ENCODE measurements at places on chromosomes 1 and 21.

- DNase-seq = no peak
These were observed 13.7 kb downstream of the KLHDC8A start for GRCh38 chr1:205342986-205343385.

DNA sequence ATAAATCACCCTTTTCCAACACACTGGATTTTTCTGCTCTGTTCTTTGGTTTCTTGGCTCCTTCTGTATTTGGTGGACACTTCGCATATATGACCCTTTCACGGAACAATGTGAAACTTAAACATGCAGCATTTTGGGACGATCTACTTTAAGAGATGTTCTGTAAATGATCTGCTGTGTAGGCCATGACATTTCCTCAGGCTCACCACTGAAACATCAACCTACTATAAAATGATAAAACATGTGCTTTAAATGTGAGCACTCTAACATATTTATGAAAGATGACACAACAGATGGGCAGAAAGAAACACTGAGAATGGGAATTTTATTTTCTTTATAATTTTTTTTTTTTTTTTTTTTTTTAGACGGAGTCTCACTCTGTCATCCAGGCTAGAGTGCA, 316.3 kb upstream of the GREM2 start:
- no peak for DNase-seq

- DNase-seq = no peak
These were observed 375.7 kb upstream of the B3GALT2 start for GRCh38 chr1:193562121-193562520.

- peak; percentile 41 for DNase-seq
These were observed 6.7 kb downstream of the UROD start for GRCh38 chr1:45018599-45019230.

- no peak for DNase-seq
These were observed 4.9 kb upstream of the EPS15 start for GRCh38 chr1:51523931-51524330.

DNA sequence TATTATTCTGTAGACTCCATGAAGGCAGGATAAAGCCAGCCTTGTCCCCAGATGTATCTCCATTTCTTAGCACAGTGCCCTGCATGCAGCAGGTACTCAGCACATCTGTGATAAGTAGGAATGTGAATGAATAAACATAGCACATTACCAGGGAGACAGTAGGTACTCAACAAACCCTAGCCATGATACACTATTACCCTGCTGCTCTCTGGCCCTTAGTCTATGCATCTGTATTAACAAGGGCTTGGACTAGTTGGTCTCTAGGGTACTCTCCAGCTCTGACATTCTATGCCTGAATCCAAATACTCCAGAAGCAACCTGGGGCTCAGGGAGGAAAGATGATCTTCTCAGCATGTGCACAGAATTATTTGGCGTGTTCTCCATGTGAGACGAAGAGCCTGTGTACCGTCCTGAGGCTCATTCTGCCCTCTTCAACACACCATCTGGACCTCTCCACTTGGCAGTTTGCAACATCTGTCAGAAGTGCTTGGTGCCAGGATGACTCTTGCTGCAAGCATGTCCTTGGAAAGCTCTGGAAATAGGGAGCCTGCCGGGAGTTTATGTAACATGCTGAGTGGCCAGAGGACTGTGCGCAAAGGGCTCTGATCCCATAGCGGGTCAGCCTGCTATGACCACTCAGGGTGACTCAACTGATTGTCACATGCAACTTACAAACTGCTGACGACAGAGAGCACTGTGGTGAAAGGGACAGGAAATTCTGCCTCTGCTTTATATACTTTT, 228.2 kb upstream of the USP24 start:
- DNase-seq = peak; percentile 69

- DNase-seq = no peak
These were observed 217.1 kb downstream of the KCNJ6 start for GRCh38 chr21:37699024-37699775.

DNA sequence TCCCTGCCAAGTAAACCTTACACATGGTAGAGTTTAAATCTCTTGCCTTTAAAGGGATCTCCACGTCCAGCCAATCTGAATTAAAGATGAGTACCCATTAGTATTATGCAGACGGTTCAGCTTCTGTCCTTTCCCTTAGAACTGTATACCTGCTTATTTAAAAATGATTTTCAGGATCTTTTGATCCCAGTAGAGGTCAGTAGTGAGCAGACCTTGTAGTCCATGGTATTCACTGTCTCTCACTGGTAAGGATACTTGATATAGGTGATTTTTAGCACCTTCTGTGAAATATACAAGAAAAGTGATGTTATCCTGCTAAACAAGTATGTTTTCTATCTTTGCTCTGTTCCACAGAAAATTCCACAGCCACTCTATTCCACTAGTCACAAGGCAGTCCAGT, 1211.6 kb upstream of the ADGRL4 start:
- peak; percentile 52 for DNase-seq

All from kidney capillary endothelial cell (primary cell).